ENCODE measurements at places on chromosomes 2 and 18.

DNA sequence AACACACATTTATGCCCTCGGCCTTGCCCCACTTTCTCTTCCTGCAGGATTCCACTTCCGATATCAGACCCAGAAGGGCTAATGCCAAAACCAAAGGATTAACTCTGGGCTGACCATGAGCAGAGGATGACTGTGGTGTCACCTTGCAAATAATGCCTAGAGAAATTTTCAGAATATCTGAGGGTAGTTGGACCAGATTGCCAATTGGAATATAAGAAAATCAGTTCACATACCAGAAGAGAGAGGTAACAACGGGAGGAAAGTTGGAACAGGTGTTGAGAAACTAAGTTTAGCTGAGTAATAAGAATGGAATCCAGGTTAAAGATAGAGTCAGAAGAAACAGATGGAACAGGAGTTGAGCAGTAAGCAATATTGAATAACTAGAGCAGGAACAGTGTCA is 232.7 kb upstream of the UBE2E3 start:
- no peak for DNase-seq

GRCh38 chr2:240636563-240637115 is 11.4 kb downstream of the GPR35 start:
- no peak for DNase-seq

- DNase-seq: no peak
These were observed 60.7 kb downstream of the TET3 start for GRCh38 chr2:74045454-74045853.

DNA sequence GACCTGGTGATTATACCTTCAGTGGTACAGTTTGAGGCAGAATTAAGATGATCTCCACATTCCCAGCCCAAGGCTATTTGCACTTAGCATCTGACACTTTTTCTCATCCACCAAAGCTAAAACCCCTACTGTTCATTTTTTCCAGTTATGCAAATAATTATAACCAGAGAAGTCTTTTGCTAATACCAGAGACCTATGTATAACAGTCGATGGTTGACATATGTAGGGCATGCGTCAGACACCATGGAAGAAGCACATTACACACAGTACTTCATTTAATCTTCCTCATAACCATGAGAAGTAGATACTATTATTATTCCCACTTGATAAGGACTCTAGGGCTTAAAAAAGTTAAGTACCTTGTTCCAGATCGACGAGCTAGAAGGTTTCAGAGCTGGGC is 36.5 kb downstream of the AP1S3 start:
- no peak for DNase-seq

GRCh38 chr2:953975-954686 is 3.5 kb downstream of the SNTG2 start:
- DNase-seq: no peak

GRCh38 chr2:45651415-45652089 is at the start of gene PRKCE:
Gene PRKCE (plus strand): TSS chr2:45651675.
- DNase-seq: no peak

DNA sequence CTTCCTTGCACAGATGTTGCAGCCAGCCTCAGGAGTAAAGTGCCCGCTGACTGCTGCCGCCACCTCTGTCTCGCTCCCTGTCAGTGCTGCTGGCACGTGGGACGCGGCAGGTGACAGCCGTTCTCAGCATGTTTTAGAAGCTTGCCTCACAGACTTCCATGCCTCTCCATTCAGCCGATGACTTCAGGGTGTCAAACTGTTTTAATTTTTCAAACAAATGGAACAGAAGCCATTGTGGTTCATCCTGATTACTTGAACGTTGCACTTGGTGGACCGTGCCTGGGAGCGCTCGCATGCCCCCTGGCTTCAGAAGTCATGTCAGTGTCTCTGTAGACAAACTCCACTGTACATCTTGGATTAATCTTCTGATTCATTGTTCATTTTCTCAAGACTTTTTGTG is 62.7 kb upstream of the EML6 start:
- no peak for DNase-seq

GRCh38 chr2:45860136-45861121 is 209.0 kb downstream of the PRKCE start:
- DNase-seq: no peak

GRCh38 chr2:38246105-38246504 is 131.0 kb downstream of the ATL2 start:
- DNase-seq: no peak

DNA sequence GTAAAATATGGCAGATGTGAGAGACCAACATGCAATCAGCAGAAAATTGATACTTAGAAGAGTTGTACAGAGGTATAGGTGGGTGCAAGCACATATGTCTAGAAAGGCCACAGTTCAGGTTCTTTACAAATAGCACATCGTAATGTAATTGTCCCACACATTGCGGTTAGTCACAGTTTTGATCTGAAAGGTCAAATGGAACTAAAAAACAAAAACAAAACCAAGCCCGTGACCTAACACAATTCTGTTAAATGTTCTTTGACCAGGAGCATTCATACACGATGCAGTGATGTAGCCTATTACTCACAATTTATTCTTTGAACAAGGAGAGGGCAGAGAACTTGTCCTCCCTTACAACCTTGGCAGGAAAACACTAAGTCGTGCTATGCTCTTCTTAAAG is 108.9 kb upstream of the MAP4K3 start:
- no peak for DNase-seq

GRCh38 chr18:50742952-50743351 is 76.9 kb downstream of the MRO start:
- DNase-seq: no peak

DNA sequence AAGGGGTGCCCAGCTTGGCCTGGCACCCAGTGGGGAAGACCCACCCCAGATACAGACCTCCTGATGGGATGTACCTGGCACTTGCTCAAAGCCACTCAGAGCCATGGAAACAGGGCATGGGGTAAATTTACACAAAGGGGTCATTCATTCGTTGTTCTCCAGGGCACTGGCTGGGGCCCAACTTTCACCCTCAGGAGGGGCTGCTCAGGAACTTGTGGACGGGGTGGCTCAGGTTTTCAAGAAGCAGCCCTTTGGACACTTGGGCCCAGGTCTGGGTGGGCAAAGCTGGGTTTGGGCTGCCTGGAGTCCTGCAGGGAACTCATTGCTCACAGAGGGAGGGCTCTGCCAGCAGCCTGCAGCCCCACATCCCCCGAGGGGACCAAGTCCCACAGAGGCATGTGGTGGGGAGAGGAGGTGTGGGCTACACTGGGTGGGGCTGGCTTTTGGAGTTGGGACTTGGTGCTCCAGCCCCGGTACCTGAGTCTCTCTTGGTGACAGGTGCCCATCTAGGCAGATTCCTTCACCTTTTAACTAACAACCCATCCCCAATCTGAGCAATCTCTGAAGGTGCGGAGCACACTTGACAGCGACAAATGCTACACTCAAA is 172.3 kb downstream of the CELF4 start:
- DNase-seq: no peak

DNA sequence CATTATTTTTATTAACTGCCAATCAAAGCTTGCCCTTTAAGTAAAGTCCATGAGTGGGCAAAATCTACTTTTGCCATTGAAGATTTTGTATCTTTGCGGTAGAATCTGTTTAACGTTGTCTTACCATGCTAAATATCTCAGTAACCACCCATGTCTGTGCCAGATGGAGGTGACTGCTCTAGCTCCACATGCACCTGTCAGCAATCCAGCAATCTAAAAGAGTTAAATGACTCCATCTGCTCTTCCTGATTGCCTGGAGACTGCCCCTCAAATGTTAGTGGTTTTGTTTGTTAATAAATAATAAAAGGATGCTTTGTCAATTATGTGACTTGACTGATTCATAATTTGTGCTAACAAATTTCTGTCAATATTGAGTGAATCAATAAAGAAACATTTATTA is 141.7 kb downstream of the RBM43 start:
- DNase-seq: no peak

GRCh38 chr2:6103949-6104348 is 411.8 kb downstream of the SOX11 start:
- no peak for DNase-seq

DNA sequence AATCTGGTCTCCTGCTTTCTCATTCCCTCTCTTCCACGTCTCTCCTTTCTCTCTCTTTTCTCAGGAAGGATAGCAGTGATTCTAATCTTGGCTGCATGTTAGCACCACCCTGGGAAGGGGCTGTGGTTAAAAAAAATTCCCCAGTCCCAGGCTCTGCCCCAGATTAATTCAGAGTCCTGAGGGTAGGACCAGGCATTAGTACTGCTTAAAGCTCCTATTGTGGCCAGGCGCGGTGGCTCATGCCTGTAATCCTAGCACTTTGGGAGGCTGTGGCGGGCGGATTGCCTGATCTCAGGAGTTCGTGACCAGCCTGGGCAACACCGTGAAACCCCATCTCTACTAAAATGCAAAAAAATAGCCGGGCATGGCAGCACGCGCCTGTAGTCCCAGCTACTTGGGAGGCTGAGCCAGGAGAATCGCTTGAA is 35.4 kb upstream of the EML4 start:
- no peak for DNase-seq

DNA sequence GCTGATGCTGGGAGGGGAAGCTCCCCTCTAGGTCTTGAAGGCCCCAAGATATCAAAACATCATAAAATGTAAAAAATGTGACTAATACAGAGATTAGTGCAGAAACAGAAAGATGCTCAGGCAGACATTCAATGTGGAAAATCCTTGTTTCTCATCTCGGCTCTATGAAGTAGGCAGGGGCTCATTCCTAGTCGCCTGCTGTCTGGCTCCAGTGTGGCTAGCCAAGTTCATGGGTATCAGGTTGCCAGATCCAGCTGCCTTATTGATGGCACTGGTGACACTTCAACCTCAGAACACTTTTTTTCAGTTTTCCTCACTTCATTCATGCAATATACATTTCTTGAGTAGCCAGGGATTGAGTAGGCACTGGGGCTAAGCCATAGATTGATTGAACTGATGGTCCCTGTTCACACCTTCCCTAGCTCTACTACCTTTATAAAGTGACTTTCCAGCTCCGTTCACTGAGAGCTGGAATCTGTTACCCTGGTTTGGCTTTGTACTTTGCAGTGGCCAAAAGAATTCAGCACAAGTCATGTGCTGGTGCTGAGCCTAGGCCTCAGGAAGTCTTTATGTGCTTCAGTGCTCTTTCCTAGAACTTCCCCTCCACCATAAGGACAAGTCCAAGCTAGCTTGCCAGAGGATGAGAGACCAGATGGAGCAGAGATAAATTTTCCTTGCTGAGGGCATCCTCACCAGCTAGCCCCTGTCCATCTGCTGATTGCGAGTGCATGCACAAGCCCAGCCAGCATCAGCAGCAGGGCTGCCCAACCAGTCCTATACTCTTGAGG is 373.6 kb upstream of the ST6GAL2 start:
- DNase-seq: no peak

GRCh38 chr2:88831792-88832248 is 140.3 kb downstream of the RPIA start:
- peak; percentile 5 for DNase-seq

GRCh38 chr2:133986081-133986837 is 267.6 kb upstream of the MGAT5 start:
- peak; percentile 69 for DNase-seq

DNA sequence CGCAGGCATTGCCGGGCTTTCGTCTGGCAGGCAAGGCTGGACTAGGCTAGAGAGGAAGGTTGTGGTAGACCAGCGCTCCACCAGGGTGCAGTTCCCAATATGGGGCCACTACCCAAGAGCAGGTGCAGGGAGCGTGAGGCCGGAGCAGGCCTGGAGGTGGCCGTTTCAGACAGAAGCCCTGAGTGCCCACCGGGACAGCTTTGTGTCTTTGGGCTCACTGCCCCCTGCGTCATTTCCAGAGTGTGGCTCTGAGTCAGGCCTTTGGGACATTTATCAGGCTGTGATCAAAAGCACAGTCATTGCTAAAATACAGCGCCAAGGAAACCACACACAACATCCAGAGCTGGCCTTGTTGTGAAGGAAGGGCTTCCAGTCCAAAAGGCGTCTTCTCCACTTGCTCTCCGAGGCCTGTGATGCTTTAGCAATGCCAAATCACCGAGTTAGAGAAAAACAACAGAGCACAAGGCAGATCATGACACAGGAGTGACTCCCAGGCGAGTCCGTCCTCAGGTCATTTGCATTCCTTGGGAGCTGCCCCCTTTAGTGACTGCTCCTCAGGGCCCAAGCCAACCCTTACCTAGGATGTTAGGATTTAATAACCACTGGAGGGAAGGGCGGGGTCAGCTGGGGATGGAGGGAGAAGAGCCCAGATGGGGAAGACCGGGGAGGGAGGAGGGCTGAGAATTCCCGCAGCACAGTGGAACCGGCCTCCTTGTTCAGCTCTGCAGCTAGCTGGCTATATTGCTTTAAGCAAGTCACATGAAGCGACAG is 42.3 kb downstream of the RFX8 start:
- no peak for DNase-seq

DNA sequence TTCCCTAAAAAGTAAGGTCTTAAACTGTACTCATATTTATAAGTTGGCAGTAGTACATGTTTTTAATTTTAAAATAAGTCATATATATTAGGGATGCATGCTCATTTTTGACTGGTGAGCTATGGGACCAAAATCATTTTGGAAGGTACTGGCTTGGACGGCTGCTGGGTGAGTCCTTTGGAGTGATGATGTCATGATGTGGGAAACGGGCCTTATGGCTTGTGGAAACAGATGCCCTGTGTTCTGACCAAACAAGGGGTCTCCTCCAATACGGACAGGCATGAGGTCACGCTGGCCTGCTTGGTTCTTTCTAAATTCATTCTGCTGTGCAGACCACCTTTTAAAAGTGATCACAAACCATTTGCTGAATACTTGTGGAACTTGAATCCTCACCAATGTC is 109.2 kb upstream of the MGAT5 start:
- no peak for DNase-seq

GRCh38 chr2:6877402-6878304 is at the start of gene RSAD2:
Gene RSAD2 (plus strand): TSS chr2:6877777. CDS start chr2:6877801, 24 bp downstream.
- DNase-seq: no peak

DNA sequence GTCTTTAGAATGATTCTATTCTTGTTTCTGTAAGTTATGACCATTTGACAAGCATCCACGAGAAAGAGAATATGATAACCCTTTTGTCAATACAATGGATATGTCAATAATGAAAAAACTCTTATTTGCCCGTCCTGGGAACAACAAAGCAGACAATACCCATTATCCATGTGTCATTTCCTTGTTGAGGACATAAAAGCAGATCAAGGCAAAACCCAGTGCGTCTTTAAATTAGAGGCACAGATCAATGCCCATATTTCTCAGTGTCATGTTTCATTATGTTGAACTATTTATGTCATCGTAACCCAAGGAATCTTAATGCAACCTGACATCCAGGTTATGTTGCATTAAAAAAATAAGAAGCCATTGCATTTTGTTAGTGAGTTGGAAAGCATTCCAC is 365.0 kb upstream of the CELF4 start:
- DNase-seq: no peak

DNA sequence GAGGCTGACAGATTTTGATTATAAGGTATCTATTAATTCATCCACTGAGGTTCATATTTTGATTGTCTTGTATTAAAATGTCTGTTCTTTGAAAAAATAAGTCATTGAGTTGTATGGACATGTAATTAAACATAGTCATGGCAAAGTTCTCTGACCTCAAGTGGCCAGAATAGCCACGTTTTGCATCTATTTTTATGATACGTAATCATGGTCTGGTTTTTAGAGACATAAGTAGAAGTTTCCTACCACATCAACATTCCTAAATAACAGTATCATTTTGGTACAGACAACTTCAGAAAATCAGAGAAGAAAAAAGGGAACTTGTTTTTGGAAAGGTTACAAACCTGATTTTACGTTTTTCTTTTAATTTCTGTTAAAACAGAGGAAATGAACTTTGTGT is 47.6 kb downstream of the COL5A2 start:
- DNase-seq: no peak

- DNase-seq: no peak
These were observed 184.2 kb downstream of the NEDD4L start for GRCh38 chr18:58228176-58228575.
